ENCODE measurements at places on chromosomes 11 and 22.

DNA sequence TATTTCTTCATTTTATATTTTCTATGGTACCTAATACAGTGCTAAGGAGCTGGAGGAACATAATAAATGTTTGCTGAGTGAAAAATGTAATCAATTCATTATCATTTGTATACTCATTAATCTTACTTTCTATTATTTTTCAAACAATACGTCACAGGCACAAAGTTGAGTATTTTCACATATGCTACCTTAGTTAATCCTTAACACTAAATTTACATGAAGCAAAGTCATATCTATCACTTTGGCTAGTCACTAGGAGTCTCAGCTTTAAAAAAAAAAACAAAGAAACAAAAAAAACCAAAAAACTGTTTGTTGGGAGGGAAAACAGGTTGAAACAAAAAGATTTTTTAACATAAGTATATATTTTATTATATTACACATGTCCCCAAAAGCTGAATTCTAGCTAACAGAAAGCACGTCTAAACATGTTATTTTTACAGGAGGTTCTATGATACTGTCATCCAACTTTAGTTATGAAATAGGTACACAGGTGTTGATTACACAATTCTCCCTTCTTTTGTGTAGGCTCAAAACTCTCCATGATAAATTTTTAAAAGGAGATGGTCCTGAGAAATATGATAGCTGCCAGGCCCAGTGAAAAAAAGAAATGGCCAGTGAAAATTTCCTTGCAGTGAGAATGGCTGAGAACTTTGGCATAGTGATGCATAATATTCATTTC is 14.3 kb downstream of the HPS5 start:
- DNase-seq: no peak

DNA sequence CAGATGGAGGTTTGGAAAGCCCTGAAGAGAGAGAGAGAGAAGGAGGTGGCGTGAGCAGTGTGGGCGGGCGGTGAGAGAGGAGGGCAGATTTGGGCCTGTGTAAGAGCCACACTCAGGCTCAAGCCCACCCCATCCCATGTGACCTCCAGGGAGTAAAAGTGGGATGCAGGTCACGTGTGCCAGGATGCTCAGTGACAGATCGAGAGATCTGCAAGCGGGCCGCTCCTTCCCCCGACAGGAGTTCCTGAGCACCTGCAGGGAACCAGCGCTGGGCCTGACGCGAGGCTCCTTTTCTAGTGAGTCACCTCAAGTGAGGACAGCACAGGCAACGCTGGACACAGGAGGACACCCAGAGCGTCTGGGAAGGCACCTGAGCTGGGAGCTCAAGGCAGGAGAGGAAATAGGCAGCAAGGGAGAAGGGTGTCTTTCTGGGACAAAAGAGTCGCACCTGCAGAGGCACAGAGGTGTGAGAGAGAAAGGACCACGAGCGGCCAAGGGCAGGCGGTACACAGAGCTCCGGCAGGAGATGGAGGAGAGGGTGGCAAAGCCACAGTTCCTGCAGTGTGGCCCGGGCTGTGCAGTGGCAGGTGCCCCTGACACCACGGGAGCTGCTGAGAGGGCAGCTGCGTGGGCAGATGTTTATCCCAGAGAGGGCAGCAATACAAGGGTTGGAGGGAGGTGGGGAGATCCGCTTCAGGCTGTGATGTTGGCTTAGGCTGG is 1294.8 kb downstream of the TBC1D22A start:
- DNase-seq: no peak

DNA sequence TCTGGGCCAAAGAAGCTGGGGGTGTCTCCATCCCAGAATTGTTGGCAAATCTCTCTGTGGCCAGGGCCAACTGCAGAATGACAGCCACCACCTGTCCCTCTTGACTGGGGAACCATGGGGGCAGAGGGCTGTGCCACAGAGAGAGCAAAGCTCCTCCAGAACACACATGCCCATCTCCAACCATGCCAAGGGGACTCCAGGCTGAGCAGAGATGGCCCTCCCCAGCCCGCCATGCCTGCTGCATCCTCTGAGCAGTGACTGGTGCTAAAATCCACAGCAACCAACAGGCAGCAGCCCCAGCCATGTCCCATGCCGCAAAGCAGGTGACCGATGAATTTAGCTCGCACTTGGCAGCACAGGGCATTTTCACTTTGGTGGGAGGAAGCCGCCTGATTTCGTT is 45.0 kb downstream of the LARGE1 start:
- DNase-seq: no peak

DNA sequence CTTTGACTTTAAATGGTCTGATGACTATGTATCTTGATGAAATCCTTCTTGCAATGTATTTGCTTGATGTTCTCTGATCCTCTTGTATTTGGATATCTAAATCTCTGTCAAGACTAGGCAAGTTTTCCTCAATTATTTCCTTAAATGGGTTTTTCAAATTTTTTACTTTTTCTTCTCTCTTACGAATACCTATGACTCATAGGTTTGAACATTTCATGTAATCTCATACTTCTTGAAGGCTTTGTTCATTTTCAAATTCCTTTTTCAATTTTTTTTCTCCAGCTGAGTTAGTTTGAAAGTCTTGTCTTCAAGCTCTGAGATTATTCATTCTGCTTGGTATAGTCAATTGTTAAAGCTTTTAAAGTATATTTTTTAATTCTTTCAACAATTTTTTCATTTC is 13.1 kb downstream of the OR10W1 start:
- DNase-seq: no peak

- DNase-seq: no peak
Observed at GRCh38 chr22:38830026-38830844, 13.6 kb downstream of the NPTXR start.
